ENCODE measurements at places on chromosomes 12 and 14. TPM values are rescaled to one million over a fixed set of nuclear protein-coding genes. Genes with fewer than 3 reads are reported as not detected.

Gene DYNLL1
- 351 TPM for total RNA-seq

Gene CCDC175
- not detected for total RNA-seq

Gene COL2A1
- total RNA-seq: not detected

Gene IGFBP6
- 12.0 TPM for total RNA-seq

Gene AVPR1A
- not detected for total RNA-seq

Gene GPR137C
- 0.10 TPM for total RNA-seq

Gene LTBR
- total RNA-seq: 158 TPM

Gene SERPINA9
- not detected for total RNA-seq

Gene MUCL1
- not detected for total RNA-seq

Gene EPS8
- total RNA-seq: 85.3 TPM

Gene EID3
- 1.6 TPM for total RNA-seq

Gene NFATC4
- total RNA-seq: 0.23 TPM

Gene GLIPR1
- 29.6 TPM for total RNA-seq

Gene PXMP2
- 28.1 TPM for total RNA-seq

Gene ATL1
- 3.2 TPM for total RNA-seq

Gene BEST3
- 0.56 TPM for total RNA-seq

Gene TCP11L2
- total RNA-seq: 11.4 TPM

Gene ITGB7
- total RNA-seq: 1.0 TPM

Gene AKAP3
- total RNA-seq: 0.54 TPM

Gene EXOC5
- 58.8 TPM for total RNA-seq

Gene NRIP2
- total RNA-seq: not detected

Gene GDF3
- not detected for total RNA-seq

Gene IGF1
- not detected for total RNA-seq

Gene PLA2G1B
- total RNA-seq: not detected

Gene DACT1
- not detected for total RNA-seq

Gene BIN2
- not detected for total RNA-seq

Gene IL23A
- total RNA-seq: 0.61 TPM

Gene RPS6KL1
- 12.3 TPM for total RNA-seq

Gene RHEBL1
- 0.93 TPM for total RNA-seq
